ENCODE measurements at places on chromosomes 2 and 18.

GRCh38 chr2:941871-942270 is 8.8 kb upstream of the SNTG2 start:
- no peak for DNase-seq

DNA sequence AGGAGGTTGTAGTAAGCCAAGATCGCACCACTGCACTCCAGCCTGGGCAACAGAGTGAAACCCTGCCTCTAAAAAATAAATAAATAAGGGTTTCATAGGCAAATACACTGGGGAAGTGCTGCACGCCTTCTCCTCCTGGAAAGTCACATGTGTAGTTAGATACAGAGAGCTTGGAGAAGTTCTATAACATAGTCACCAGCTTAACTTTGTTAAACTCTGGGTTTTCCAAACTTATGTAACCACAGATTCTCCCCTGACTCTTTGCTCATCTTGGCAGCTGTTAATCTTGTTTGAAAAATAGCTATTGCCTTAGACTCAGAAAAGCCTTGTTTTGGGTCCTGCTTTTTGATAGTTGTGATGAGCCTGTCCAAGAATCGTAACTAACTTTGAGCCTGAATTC is 25.2 kb downstream of the KIAA2012 start:
- DNase-seq = no peak

DNA sequence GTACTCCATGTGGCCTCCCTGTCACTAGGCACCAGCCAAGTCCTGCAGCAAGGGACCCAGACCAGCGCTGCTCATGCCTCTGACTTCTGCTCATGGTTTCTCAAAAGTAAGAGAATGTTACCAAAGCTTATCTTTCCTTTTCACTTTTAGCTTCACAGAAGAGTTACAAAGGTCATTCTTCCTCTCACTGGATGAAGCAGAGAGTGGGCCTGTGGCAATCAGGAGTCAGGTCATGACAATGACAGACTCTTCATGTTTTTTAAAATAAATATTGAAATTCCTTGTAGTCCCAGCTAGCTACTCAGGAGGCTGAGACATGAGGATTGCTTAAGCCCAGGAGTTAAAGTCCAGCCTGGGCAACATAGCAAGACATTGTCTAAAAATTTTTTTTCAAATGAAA is 126.1 kb downstream of the OSR1 start:
- DNase-seq = no peak

DNA sequence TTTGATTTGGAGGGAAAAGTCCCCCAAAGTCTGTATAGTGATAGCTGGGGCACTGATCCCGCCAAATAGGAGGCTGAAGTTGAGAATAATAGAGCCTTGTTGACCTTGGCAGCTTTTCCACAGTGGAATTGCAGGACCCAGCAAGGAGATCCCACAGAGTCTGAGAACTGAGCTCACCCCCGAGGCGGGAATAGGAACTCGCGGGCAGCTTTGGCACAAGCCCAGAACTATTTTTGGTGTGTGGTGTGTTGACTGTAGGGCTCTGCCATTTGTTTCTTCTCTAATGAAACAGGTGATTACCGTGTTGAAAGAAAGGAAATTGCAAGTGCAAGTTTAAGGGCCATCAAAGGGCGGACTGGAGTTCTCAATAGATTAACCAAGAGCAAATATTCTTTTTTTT is 34.0 kb downstream of the SH3RF3 start:
- DNase-seq = peak; percentile 93

DNA sequence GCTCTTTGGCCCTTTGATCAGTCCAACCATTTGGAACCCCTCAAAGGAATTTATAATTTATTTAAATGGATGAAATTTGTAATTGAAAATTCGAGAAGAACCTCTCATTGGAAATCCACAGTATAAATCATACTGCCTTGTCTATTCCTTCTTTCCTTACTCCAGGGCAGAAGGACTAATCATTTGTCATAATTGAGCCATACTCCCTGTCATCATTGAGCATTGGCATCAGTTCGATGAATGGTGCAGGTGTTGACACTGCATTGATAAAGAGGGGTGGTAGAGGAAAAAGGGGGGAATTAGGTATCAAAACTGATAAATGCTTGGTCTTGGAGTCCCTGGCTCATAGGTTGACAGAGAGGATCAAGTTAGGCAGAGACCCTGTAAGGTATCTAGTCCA is 2.0 kb downstream of the VSNL1 start:
- DNase-seq = no peak

- peak; percentile 72 for DNase-seq
Observed at GRCh38 chr2:132621131-132621875, 48.7 kb downstream of the LYPD1 start.

- DNase-seq = no peak
Observed at GRCh38 chr18:26550998-26551694, 2.8 kb upstream of the KCTD1 start.

- no peak for DNase-seq
Observed at GRCh38 chr18:3706279-3707097, 256.5 kb downstream of the TGIF1 start.

DNA sequence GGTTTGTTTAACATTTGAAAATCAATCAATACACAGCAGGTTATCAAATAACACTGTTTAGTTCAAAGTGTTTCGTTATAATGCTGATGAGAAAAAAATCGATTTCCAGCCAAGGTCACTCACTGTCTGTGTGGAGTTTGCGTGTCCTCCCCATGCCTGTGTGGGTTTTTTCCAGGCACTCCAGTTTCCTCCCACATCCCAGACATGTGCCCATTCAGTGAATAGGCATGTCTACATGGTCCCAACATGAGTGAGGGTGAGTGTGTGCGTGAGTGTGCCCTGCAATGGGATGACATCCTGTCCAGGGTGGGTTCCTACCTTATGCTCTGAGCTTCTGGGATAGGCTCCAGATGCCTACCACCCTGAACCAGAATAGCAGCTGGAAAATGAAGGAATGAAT is 8.7 kb upstream of the GKN2 start:
- no peak for DNase-seq

DNA sequence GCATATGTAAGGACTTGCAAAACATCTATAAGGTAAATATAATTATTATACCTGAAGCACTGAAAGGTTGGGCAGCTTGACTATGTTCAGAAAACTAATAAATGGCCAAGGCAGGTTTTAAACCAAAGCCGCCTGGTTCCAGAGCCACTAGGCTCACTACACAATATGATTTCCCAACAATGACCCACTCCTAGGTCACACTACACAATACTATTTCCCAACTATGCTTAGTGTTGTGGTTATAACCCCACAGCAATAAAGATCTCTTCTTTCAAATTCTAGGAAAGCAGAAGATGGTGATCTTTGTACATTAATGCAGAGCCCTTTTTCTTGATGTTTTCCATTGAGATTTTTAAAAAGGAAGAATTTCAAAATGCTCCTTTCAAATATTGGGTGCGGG is 180.4 kb downstream of the CYRIA start:
- no peak for DNase-seq

DNA sequence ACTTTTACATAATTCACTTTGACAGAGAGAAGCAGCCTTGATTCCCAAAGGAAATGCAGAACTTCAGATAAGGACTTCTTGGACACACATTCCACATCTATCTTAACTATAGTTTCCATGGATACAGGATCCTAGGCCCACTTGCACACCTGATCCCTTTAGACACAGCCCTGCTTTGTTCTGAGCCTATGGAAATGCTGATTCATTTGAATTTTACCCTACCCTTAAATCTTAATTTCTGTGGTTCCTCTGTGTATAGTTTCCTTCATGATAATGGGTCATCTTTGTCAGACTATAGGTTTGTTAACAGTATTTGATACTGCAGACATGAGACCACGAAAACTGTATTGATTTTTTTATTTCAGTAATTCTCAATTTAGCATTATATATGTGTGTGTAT is 77.4 kb downstream of the ACTR3 start:
- no peak for DNase-seq

DNA sequence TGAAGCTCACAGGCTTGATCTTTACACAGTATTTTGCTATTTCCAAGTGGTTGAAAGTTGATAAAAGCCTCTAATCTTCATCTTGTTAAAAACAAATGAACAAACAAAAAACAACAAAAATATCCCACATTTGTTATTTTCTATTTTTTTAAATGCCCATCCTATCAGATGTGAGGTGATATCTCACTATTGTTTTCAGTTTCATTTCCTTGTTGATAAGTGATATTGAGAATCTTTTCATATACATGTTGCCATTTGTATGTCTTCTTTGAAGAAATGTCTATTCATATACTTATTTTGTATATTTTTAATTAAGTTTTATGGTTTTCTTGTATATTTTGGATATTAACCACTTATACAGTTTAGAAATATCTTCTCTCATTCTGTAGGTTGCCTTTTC is 175.8 kb downstream of the CALCRL start:
- no peak for DNase-seq

DNA sequence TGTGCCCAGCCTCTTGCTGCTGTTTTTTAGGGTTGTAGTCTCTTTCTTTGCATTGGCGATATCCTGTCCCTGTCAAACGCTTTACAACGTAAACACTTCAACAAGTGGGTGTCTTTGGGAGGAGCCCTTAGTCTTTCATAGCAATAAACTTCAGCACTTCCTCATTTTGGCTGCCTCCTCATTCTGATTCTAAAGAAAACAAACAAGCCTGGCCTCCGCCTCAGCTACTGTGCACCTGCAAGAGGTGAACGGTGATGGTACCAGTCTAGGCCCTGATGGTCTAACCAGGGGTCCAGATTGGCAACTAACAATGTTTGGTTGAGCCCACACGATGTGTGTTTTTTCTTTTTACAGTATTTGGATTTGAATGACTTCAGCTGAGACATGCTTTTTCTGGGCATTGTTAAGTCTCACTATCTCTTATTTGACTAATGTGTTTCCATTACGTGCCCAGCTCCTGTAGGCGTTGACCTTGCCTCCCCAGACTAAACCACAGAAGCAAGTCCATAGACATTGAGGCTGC is 53.2 kb upstream of the CUL3 start:
- no peak for DNase-seq

DNA sequence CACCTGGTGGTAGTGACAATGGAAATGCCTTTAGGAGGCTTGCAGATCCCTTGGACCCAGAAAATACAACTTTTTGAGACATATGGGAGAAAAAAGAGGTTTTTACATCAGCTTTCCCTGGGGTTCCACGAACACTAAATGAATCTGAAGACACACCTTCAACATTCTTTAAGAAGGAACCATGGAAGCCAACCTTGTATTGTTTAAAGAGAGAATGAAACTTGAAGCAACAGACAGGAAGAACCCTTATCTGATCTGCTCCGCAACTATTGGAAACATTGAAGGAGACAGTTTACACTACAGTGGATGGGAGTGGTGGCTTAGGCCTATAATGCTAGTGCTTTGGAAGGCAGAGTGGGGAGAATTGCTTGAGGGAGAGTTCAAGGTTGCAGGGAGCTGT is 190.4 kb downstream of the LAMA1 start:
- DNase-seq = no peak

DNA sequence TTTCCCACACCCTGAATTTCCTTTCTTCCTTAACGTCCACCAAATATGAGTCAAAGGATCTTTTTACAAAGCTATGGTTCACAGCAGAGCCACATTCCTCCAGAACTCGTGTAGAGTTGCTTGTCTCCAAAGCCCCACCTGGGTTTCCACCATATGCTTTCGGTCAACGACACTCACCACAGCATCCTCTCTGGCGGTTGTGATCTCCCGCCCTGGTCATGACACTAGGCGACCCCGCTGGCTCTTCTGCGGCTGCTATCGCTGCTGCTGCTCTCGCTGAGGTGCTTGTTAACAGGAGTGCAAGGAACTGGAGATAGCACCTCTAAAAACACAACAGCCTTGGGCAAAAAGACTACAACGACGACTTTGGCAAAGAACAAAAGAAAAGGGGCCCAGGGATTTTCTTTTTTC is 340 bp downstream of the SLC40A1 start:
- DNase-seq = no peak

DNA sequence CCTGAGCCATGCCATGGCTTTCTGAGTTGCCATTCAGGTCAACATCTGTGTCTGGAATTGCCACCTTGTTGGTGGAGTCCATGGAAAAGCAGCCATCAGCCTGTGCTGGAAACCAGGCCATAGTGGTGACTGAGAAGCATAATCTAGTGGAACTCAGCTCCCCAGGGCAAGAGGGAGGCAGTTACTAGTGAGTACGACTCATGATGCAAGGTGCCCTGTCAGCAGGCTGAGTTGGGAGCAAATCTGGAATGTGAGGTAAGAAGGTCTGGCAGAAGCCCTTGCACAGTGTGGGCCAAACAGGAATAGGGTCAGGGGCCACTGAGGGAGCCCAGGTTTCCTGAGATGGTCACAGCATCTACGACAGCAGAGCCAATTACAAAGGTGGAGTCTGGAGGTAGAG is 37.1 kb downstream of the SULT1C2 start:
- DNase-seq = no peak

DNA sequence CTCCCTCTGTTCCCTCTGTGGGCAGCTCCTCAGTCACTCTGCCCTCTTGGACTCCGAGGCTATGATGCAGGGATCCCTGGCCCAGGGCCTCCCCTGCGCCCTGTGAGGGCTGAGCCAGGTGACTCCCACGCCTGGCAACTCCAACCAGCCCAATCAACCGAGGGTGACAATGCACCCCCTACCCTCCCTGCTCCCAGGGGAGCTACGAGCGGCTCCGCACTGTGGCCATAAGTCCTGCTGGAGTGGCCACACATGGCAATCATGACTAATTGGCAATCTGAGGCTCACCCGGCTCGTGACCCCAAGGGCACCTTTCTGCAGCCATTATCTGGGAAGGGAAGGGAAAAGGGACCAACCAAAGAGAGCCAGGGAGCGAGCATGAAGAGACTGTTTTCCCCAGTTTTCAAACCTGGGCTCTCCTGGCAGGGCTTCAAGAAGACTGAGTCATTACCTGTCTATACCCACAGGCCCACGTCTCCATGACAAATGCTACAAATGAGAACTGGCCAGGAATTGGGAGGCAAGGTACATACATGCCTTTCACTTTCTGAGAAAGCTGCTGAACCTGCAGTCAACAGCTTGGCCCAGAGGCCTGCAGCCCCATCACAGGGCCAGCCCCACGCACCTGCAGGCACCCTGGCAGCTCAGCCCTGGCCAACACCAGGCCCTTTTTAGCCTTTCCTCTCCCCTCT is 45.1 kb downstream of the RPL31 start:
- DNase-seq = peak; percentile 7

- DNase-seq = no peak
Observed at GRCh38 chr2:97848306-97848705, 134.9 kb downstream of the ZAP70 start.

GRCh38 chr2:31920962-31921361 is 89.8 kb downstream of the MEMO1 start:
- DNase-seq = no peak

- DNase-seq = no peak
Observed at GRCh38 chr18:51623653-51624052, 426.2 kb upstream of the MEX3C start.

- no peak for DNase-seq
Observed at GRCh38 chr18:500632-501405, at the start of gene COLEC12. TSS of gene COLEC12 (minus strand) at chr18:500701. CDS start at chr18:500514, 187 bp downstream.

- DNase-seq = no peak
Observed at GRCh38 chr2:234116010-234116409, 65.5 kb downstream of the SPP2 start.

- DNase-seq = no peak
Observed at GRCh38 chr2:200814276-200814815, 2.6 kb downstream of the BZW1 start.
